ENCODE measurements at places on chromosomes 11 and 22.
A peak's percentile ranks its signal among the peaks of the same experiment; 100 is the strongest.

DNA sequence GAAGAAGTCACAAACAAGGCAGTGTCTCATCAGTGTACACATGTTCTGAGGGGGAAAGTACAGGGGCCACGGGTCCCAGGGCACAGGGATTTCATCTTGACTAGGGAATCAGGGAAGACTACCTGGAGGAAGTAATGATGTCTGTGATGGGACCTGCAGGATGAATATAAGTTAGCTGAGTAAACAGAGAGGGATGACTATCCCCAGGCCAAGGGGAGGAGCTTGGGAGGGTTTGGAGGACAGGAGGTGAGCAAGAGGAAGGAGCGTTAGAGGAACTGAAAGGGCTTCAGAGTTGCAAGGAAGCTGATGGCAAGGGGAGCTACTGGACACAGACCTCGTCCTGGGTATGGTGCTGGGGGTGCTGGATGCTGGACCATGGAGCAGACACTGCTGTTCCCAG, 56.4 kb downstream of the TRAF6 start:
- peak; percentile 21 for DNase-seq

DNA sequence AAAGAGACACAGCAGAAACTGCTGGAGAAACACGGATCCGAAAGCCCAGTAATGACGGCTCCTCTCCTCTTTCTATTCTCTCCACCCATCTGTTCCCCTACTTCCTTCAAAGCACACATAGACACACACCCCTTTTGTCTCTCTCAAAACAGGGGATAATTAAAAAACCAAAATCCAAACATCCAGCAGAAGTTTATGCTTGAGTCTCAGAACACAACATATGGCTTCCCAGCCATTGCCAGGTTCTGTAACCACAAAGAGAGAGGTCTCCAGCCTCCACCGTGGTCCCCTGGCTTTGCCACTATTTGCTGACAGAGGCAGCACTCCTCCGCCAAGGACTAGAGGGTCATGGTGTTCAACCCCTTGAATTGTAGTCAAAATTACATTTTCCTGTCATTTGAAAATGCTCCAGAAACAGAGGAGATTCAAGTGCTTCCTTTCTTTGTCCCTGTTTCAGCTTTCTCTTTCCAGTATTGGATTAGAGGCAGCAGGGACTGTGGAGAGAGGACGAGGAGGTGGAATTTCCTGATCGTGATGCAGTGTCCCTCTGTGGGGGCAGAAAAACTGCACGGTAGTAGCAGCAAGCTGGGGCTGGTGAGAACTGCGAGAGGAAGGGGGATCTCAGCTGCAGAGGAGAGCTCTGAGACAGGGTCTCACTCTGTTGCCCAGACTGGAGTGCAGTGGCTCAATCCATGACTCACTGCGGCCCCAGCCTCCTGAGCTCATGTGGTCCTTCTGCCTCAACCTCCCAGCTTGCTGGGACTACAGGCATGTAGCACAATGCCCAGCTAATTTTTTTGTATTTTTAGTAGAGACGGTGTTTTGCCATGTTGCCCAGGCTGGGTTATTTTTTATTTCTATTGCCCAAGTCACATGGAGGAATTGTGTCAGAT, 60.3 kb downstream of the UBASH3B start:
- DNase-seq = no peak

GRCh38 chr22:43996981-43997265, 27.2 kb upstream of the PARVB start:
- no peak for DNase-seq

DNA sequence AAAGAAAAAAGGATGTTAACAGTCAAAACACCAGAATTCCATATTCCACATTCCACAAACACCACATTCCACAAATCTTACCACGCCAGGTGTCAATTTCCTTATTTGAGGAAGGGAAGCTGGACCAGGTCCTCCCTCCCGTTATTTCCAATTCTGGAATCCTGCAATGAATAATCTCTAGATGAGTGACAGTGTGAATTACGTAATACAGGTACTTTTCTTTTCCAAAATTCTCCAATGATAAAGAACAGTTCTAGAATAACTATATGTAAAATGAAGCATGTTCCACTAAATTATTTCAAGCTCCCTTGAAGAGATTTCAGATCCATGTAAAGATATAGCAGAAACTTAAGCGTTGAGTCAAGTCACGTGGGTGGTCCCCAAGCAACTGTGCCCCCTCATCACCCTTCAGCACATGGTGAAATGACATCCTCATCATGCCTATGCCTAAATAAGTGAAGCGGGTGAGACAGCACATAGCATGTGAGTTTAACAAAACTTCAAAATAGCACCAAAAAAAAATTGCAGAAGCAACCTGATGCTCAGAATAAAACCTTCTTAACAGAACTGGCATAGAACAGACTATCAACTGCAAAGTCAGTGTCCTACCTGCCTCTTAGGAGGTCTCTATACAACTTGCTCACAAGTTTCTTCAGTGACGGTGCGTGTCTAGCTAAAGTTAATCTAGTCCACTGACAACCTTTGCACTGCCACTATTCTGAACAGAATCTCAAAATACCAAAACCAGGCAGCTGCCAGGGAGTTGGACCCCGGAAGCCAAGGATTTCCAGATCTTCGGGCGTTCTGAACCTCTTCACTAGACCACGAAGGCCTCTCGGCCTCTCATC, 876 bp downstream of the NFRKB start:
- DNase-seq = peak; percentile 66

DNA sequence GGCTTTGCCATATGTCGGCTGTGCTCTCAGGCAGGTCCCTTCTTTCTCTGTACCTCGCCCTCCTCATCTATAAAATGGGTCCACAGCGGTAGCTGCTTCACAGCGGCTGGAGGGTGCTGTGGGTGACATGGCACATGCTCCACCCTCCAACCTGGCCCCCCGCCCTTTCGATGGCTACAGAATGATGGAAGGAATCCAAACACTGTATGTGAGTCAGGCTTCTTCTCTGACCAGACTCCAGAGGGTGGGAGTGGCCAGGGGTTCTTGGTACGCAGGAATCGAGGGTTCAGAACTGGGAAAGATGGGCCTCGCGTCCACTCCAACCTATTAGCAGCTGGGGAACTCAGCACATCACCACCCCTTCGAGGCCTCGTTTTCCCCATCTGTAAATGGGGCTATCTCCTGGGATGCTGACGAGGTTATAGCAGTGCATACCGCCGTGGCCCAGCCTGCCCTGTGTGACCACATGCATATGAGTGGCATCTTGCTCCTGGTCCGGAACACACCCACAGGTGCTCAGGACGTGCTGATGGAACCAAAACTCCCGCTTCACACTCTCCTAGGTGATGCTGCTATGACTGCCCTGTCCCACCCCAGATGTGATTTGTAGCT, 26.4 kb downstream of the MN1 start:
- DNase-seq = no peak

GRCh38 chr11:38345286-38345685, 1747.2 kb upstream of the RAG2 start:
- no peak for DNase-seq

- no peak for DNase-seq
These were observed 54.0 kb upstream of the GCAT start for GRCh38 chr22:37753746-37754145.

GRCh38 chr11:125939081-125939521, 6.7 kb upstream of the VSIG10L2 start:
- DNase-seq = no peak

DNA sequence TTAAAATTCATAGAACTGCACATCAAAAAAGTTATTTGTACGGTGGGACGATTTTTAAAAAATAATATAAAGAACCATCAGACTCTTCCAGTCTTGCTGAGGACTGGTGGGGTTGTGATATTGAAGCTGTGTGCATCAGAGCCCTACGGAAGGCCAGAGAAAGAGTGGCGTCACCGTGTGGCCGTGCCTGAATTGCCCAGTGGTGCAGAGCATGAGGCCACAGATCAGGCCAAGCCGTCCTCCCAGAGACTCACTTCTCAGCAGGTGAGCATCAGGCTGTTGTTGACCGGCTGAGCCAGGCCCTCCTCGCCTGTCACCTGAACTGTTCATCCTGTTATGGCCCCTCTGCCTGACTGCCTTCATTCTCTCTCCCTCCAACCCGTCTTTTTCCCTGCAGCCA, 1013.9 kb downstream of the TBC1D22A start:
- DNase-seq = no peak

- no peak for DNase-seq
These were observed 102.3 kb downstream of the PRR5L start for GRCh38 chr11:36398231-36398953.

GRCh38 chr22:16608931-16609330, 16.3 kb upstream of the CCT8L2 start:
- DNase-seq = no peak

DNA sequence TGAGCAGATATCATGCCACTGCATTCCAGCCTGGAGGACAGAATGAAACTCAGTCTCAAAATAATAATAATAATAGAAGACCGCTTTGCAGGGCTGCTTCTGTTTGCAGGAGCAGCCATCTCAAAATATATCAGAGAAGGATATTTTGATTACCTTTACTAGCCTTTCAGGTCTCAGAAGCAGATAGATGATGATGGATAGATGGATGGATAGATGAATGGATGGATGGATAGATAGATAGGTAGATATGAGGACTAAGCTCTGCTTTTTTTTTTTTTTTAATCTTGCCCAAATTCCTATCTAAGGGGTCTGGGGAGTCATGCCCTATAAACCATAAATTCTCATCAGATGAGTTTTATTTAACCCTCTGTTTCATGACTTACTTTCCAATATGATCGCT, 18.5 kb downstream of the APOBEC3H start:
- no peak for DNase-seq

All from GF-D8 (cell line).